Caki2 (cell line): ENCODE measurements at places on chromosomes 6 and 20. TPM values are rescaled to one million over a fixed set of nuclear protein-coding genes. Genes with fewer than 3 reads are reported as not detected.

DNA sequence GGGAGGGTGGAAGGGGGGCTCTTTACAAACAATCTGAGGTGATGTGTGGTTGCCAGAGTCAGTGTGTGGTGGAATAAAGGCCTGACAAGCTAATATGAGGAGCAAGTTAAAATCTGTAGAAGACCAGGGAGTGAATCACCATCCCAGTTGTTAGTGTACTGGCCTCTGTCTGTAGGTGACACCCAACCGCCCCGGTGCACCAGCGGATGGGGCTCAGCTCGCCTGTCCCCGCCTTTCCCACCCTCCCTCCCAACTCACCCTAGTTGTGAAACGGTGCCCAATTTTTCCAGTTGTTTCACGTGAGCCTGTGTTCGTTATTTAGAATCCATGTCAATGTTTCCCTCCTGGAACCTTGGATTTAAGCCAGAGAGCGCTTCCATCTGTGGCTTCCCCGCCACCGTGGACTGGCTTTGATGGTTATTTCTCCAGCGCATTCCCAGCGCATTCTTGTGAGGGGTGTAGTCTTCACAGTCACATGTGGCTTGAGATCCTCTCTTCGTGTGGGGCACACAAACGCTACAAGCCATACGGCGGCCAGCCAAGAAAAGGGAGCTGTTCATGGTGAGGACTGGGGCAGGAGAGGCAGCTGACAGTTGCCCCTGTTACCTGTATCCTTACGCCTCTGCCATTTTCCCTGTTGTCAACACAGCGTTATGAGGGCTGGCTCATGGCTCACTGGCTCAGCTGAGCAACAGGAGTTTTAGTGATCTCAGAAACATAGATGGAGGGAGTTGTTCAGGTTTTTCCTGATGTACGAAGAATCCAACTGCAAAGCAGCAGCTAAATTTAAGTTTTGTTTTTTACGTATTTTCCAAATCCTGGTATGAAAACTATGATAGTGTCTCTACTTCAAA lies 137.6 kb downstream of the ZDHHC14 start:
- peak; percentile 75 for DNase-seq

DNA sequence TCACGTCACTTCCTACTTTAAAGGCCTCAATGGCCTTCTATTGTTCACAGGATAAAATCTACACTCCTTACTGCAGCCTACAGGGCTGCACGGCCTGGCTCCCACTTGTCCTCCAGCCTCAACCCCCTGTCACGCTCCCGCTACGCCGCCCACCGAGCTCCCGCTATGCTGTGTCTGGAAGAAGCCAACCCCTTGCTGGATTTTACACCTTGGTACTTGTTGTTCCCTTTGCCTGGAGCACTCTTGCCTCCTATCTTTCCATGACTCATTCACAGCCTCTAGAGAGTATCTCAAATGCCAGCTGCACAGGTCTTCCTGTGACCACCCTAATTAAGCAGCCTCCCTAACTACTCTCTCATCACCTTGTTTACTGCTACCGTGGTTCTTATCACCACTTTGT lies 259.9 kb downstream of the PRKN start:
- DNase-seq = no peak

GRCh38 chr6:1367771-1368170 lies 21.6 kb upstream of the FOXF2 start:
- DNase-seq = no peak

- peak; percentile 97 for DNase-seq
These were observed 502.2 kb upstream of the JARID2 start for GRCh38 chr6:14743474-14744211.

The AGPAT4 gene
- total RNA-seq = 3.6 and 15.1 TPM in 2 replicates

The MUC22 gene
- total RNA-seq = not detected in 2 replicates

The ARMH2 gene
- total RNA-seq = not detected in 2 replicates

GRCh38 chr6:11605507-11605905 lies 68.0 kb downstream of the TMEM170B start:
- DNase-seq = no peak

- DNase-seq = no peak
These were observed 31.0 kb downstream of the RIN2 start for GRCh38 chr20:19789009-19789408.

The KCNQ5 gene
- total RNA-seq = 0.27 and 0.52 TPM in 2 replicates

DNA sequence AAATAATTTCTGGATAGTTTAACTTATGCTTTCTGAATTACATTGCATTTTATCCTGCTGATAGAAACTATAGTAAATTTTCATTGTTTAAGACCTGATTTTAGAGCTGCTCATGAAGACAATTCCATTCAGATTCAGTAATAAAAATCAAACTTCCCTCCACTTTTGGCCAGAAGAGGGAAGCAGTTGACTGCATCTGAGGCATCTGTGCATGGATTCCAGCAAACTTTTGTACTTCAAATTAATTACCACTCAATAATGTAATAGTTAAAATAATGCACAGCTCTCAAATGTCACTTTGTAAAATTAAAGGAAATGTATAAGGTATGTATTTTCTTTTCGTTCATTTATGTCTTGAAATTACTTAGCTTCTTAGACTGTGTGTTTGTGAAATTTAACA lies 64.2 kb upstream of the SLC35B3 start:
- peak; percentile 25 for DNase-seq

DNA sequence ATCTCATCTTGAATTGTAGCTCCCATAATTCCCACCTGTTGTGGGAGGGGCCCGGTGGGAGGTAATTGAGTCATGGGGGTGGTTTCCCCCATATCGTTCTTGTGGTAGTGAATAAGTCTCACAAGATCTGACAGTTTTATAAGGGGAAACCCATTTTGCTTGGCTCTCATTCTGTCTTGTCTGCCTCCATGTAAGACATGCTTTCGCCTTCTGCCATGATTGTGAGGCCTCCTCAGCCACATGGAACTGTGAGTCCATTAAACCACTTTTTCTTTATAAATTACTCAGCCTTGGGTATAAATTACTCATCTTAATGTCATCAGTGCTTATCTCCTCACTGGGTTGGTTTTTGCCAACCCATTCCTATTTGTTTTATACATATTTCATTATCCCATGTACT lies 142.0 kb upstream of the GMDS start:
- DNase-seq = no peak

The TRIM40 gene
- total RNA-seq = not detected in 2 replicates

GRCh38 chr6:15874821-15875220 lies 212.0 kb upstream of the DTNBP1 start:
- no peak for DNase-seq
